ENCODE measurements at places on chromosomes 5 and 9.
A peak's percentile ranks its signal among the peaks of the same experiment; 100 is the strongest.

- no peak for DNase-seq
Observed at GRCh38 chr9:130150779-130151382, 21.3 kb upstream of the NCS1 start.

GRCh38 chr9:81539317-81539716 is 150.0 kb downstream of the TLE1 start:
- no peak for DNase-seq

DNA sequence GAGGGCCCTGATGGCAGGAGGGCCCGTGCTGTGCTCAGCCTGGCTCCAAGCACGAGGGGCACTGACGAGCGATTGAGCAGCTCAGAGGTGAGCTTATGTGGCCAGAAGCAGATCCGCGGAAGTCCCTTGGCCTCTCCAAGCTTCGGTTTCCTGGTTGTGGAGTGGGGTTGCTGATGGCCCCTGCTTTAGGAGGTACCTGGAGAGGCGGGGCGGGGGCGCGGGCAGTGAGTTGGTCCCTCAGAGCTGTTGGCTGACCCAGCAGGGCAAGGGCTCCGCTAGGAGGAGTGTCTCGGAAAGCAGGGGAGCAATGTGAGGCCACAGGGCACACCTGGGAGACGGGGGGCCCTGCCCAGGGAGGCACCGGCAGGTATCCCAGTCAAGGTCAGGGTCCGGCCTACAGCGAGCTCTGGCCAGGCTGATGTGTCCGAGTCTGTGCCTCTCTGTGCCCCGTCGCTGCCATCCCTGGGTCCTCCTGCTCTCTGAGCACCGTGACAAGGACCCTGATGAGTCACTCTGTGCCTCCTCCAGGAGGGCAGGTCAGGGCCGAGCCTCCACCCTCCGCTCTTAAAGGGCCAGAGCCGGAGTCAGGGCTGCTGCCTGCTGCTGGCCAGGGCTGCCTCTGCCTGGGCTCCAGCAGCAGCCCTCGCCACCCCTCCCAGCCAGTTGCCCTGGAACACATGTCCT is 14.8 kb downstream of the NCS1 start:
- no peak for DNase-seq

- DNase-seq: peak; percentile 22
Observed at GRCh38 chr9:34457266-34458012, 931 bp downstream of the FAM219A start.

DNA sequence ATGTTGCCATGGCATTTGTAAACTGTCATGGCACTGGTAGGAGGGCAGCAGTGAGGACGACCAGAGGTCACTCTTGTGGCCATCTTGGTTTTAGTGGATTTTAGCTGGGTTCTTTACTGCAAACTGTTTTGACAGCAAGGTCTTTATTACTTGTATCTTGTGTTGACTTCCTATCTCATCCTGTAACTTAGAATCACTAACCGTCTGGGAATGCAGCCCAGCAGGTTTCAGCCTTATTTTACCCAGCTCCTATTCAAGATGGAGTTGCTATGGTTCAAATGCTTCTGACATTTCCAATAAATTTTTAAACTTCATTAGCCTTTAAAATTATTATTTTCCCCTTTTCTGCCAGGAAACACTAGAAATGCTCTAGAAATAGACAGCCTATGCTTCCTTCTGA is 839.1 kb downstream of the NR2F1-AS1 start:
- no peak for DNase-seq

All from stimulated activated CD4-positive, alpha-beta T cell treated with anti-CD3 and anti-CD28 coated beads, Interleukin-2, amount 100 ng/mL, for 24 hours (primary cell).